ENCODE measurements at places on chromosomes 7 and 10. TPM values are rescaled to one million over a fixed set of nuclear protein-coding genes. Genes with fewer than 3 reads are reported as not detected.

TAS2R4 gene
- 0.54 TPM for total RNA-seq

ANTXRL gene
- not detected for total RNA-seq

DNA sequence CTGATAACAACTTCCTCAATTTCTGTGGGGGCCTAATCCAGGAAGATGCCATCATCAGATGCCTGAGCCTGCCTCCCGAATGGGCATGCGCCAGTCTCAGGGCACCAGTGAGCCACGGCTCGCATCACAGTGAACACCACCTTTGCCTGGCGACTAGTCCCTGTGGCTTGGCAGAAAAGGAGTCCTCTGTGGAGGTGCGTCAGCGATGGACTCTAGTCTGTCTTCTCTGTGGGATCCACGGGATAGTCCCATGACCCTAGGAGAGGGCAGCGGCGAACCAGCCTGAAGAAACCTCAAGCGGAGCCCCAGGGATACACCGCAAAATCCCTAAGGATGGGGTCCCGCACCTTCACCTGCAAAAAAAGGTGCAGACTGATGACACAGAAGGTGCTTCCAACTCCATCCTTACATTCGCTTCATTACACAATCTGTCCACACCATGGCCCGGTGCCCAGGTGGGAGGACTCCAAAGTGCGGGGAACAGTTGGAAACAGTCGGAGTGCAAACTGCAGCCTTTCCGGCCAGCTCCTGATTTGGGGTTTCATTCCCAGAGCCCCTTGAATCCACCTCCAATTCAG is 35.1 kb upstream of the ZNF273 start:
- no peak for DNase-seq

DNA sequence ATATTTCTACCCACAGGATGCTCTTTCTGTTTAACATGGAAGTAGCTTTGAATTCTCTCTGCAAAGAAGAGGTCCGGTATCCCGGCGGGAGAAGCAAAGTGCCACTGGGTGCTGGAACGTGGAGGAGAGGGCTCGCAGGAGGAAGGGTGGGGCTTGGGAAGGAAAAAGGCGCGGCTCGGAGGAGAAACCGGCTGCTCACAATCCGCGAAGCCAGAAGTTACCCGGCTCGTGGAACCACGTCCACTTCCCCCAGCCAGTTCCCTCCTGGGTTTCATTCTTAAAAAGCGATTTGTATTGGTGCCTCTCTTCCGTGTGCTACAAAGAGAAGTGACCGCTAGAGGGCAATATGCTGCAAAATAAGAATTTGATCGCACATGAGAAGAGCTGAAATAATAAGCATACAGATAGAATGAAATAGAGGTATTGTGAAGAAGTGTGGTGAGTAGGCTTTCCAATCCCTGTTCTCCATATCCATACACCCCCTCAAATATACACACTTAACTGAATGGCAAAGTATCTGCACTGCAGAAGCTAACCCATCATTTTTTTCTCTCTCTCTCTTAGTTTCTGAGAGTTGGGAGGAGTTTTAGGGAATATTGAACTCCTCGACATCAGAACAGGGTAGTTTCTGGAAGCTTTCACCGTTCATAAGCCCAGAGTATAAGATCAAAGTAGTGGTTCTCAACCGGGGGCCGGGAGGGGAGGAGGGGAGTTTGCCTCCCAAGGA is 31.1 kb downstream of the TRIL start:
- peak; percentile 82 for DNase-seq

- no peak for DNase-seq
Measured at GRCh38 chr7:92874567-92874966, 38.2 kb upstream of the CDK6 start.

GRCh38 chr10:2839081-2839725 is 228.1 kb upstream of the PFKP start:
- no peak for DNase-seq

GRCh38 chr10:33041783-33042437 is 83.9 kb upstream of the ITGB1 start:
- DNase-seq: no peak

- DNase-seq: no peak
Measured at GRCh38 chr7:137661634-137662033, 185.1 kb downstream of the DGKI start.

- DNase-seq: no peak
Measured at GRCh38 chr10:133088179-133088955, 643 bp downstream of the ADGRA1 start.
